ENCODE measurements at places on chromosomes 12 and 14.

DNA sequence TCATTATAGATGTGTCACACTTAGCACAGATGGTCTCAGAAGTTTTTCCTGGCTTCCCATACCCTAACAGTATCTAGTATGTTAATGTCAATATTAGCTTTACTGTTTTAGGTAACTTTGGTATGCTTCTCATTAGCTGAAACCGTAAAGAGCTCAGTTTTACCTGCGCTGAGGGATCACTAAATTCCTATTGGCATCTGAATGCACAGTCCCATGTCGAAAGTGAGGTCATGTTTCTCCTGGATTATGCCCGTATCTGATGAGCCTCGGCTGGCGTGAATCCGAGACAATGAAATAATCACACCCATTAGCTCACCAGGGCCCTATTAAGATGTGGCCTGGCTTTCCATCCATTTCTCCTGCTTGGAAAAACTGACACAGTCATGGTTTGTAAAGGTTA lies 418.2 kb downstream of the ZFP36L1 start:
- DNase-seq = no peak

DNA sequence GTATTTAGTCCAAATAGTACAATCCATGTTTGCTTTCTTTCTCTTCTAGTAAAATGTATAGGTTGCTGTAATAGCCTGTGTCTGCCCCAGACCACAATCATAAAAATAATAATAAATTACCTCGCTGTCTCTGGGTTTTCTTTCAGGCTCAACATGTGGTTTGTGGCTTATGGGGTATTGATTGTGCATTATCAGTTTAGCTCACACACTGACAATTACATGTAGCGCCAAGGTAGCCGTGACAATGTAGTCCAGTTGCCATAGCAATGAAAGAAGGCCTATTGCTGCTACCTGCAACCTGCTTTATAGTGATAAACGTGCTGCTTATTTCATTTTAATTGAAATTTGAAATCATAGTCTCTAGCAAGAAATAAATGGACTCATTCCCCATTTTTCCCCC lies 1009.8 kb downstream of the NRXN3 start:
- DNase-seq = no peak

DNA sequence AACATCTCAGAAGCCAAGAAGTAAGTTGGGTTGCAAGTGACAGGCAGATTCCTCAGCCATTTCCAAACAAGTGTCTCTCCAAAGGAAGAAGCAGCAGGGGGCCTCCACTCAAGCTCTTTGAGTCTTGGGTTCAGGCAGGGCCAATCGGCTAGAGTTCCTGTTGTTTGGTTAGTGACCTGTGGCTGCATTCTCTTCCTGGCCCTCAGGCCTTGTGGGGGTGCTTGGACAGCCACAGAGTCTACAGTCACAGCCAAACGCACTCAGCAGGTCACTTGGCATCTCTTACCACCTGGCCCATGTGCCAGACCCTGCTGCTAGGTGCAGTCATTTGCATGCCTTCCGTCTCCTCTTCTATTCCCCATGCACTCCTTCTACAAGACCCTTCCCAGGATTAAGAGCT lies 353.9 kb downstream of the GRIN2B start:
- no peak for DNase-seq

- DNase-seq = no peak
Observed at GRCh38 chr12:108335349-108336119, 3.6 kb downstream of the CMKLR1 start.

GRCh38 chr14:75978249-75978731 lies 3.5 kb downstream of the TGFB3 start:
- no peak for DNase-seq

GRCh38 chr14:26984311-26985177 lies 386.7 kb upstream of the NOVA1 start:
- DNase-seq = peak; percentile 64

- no peak for DNase-seq
Observed at GRCh38 chr12:114904254-114905003, 220.5 kb upstream of the TBX3 start.

DNA sequence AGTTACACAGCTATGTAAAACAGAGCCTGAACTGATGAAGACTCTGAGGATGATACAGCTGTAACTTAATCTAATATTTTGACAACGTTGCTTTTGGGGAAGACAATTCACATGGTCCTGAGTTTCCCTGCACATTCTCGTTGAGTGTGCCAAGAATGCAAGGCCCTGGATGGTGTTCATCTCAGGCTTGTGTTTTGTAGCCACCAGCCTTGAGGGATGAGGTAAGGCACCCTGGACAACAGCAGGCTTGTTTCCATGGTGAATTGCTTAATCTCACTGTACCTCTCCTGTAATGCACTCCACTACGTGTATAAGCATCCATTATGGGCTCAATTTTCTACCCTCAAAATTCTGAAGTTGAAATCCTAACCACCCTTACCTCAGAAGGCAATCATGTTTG lies 2.1 kb downstream of the CATSPERB start:
- no peak for DNase-seq

GRCh38 chr14:25837551-25837965 lies 760.3 kb downstream of the NOVA1 start:
- DNase-seq = no peak

- DNase-seq = peak; percentile 74
Observed at GRCh38 chr14:36521598-36522345, 1.7 kb upstream of the NKX2-1 start.

- no peak for DNase-seq
Observed at GRCh38 chr14:73804636-73805035, 47.0 kb upstream of the PTGR2 start.

DNA sequence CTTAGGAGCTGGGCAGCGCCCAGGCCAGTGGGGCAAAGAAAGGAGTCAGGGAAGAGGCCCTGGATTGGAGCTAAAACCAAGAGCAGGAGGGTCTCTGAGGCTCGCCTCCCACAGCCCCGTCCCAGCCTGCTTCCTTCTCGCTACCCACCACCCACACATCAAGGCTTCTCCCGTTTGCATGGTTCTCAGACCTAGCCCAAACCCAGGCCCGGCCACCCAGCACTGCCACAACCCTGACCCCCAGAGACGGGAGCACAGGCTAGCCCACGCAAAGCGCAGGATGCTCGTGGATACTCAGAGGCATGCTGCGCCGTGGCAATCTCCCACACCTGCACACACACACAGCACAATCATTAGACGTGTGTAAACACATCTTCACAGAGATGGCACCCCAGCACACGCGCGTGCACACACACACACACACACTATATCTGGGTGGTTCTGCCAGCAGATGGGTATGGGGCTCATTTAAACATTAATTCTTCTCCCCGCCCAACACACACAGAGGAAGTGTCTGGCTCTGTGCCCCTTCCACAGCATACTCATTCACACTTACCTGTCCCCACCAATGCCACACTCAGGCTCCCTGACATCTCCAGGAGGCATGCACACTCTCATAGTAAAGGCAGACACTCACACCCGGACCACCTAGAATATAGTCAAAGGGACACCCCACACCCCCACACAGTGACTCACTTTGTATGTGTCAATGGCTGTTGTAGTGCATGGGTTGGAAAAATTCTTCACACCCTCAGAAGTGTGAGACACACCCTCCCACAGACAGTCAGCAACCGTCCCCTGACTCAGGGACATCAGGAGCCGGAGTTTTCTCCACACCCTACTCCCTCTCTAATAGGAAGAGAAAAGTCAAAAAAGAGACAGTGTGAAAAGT lies 1.1 kb downstream of the CARMIL3 start:
- DNase-seq = no peak

GRCh38 chr12:116876151-116876869 lies 4.9 kb downstream of the HRK start:
- peak; percentile 64 for DNase-seq

GRCh38 chr12:106081606-106082005 lies 57.1 kb downstream of the NUAK1 start:
- DNase-seq = no peak

DNA sequence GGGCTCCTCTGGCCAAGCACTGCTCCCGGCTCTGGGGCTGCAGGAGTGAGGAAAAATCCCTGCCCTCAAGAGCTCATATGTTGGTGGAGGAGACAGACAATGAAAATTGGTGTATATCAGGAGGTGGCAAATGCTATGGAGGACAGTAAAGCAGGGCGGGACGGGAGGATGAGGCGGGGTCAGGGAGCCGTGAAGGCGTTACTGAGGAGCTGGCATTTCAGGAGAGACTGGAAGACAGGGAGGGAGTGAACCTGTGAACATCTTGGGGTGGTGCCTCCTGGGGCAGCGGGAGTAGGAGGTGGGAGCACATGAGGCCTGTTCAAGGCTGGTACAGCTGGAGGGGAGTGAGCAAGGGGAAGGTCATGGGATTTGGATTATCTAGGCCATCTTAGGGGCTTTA lies 26.6 kb downstream of the TSPAN9 start:
- no peak for DNase-seq

DNA sequence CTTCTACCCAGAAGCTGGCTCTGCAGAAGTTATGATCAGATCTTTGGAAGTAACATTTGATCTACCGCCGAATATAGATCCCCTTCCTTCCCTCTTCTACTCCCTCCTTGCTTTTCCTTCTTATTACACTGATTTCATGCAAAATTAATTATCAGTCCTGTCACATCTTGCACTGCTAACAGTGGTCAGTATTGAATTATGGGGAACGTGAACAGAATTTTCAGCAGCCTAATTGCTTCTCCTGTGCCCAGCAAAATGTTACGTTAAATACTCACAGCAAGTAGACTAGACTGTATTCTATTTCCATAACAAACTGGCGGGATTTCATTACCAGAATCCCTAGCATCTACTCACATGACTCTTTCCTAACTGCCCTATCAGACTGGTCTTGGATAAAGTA lies 596.9 kb downstream of the DIO2 start:
- DNase-seq = no peak

- DNase-seq = no peak
Observed at GRCh38 chr12:91274916-91275315, 92.3 kb upstream of the DCN start.

DNA sequence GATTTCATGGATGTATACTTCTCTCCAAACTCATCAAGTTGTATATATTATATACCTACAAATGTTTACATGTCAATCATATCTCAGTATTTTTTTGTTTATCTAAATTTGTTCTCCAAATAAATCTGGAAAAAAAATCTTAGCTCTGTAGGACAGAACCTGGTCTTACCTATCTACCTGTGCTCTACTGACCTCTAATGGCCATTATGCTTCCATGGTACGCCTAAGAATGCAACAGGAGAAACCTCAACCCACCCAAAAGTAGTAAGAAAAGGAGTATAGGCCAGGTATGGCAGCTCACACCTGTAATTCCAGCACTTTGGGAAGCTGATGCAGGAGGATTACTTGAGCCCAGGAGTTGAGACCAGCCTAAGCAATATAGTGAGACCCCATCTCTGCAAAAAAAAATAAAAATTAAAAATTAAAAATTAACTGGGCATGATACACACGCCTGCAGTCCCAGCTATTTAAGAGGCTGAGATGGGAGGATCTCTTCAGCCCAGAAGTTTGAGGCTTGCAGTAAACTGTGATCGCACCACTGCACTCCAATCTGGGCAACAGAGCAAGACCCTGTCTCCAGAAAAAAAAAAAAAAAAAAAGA lies 8.7 kb downstream of the OR11H4 start:
- DNase-seq = no peak

All from H1 (cell line).